A172 (cell line): ENCODE measurements at places on chromosomes 4 and X.

DNA sequence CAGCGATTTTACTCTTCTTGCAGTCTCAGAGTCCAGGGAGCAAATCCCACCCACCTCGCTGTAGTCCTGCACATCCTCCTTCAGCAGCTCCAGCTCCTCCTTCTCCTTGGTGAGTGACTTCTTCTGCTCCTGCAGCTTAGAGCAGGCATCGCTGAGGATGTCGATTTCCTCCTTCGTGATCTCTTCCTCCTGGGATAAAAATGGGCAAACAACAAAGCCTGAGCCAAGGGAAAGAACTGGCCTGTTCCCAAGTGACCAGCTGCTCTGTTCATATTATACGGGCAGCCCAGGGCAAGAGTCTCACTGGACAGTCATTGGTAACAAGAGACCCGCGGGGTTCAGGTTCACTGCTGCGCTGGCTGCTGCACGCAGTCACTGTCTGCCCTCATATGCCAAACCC lies 26.2 kb downstream of the FGFR3 start:
- DNase-seq, result no peak

- peak; percentile 72 for DNase-seq
Observed at GRCh38 chrX:112636951-112637581, 42.7 kb downstream of the LHFPL1 start.

DNA sequence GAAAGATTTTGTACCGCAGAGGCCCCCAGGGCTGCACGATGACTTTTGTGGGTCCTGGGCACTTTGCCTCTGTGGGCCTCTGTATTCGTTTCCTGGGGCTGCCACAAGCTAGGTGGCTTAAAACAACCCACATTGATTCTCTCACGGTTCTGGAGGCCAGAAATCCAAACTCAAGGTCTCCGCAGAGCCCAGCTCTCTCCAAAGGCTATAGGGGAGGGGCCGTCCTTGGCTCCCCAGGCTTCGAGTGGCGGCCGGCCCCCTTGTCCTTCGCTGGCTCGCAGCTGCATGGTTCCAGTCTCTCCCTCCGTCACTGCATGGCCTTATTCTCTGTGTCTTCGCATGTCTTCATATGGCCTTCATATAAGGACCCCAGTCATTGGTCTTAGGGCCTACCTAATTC lies 241.2 kb downstream of the EVC2 start:
- no peak for DNase-seq

DNA sequence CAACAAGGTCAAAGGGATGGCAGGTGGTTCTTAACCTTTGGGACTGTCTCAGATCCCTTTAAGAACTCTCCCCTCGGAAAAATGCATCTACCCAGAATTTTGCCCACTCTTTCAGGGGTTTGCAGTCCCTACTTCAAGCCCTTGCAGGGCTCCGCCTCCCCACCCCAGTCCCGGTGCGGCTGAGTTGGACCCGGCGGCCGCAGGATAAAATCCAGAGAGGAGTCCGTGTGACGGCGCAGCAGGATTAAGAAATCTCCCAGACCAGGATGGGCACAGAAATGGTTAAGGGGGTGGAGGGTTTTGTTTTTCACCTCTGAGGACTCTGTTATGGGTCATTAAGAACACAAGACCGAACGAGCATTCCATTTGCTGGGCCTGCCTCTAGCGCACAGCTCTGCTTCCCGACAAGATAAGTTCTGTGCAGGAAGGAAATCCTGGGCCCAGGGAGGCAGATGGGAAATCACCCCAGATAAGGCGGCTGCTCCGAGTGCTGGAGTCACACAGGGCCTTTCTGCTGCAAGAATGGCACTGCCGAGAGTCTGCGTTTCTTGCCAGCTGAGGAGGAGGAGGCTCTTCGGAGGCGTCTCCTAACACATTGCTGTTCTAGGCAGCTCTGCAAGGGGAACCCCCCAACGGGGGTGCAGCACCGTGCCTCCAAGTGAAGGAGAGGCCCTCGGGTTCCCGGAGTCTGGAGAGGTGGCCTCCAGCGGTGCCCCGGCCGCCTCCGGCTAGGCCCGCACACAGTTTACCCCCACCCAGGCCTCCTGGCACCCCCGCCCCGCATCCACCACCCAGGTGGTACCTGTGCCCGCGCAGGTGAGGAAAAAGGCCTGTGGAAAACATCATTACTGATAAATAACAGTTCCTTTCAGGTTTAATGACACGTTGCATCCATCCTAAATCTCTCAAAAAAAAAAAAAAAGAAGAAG lies 277.6 kb downstream of the BCOR start:
- DNase-seq, result no peak

DNA sequence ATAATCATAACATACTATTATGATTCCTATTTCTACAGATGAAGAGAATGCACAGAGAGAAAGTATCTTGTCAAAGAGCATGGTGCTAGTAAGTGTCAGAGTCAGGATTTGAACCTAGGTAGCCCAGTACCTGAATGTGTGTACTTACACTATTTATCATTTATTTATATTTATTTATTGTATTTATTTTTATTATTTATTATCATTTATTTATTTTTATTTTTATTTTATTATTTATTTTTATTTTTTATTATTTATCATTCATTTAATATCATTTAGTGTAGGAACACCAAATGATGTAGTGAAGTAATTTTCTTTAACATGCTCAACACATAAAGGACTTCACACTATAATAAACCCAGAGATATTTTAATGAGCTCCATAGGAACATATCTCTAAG lies 209.4 kb upstream of the ZFP42 start:
- no peak for DNase-seq

- no peak for DNase-seq
Observed at GRCh38 chrX:137916090-137916746, 350.3 kb downstream of the ZIC3 start.

- DNase-seq, result no peak
Observed at GRCh38 chrX:122788216-122788615, 395.9 kb upstream of the GRIA3 start.

DNA sequence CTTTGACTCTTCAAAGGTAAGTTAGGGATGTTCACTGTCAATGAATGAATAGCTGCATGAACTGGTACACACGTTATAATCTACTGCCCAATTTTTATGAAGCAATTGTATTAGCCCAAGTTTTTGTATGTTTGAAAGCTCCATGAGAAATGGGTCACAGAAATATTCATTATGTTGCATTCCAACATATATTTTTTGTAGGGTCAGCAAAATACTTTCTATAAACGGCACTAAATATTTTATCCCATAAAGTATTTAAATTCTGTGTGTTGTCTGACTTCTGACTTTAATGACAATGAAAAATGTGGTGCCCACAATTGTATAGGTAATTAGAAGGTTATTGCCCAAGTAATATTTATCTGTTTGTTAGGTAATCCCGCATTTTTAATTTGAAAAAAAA lies 466.0 kb downstream of the FAT4 start:
- no peak for DNase-seq

DNA sequence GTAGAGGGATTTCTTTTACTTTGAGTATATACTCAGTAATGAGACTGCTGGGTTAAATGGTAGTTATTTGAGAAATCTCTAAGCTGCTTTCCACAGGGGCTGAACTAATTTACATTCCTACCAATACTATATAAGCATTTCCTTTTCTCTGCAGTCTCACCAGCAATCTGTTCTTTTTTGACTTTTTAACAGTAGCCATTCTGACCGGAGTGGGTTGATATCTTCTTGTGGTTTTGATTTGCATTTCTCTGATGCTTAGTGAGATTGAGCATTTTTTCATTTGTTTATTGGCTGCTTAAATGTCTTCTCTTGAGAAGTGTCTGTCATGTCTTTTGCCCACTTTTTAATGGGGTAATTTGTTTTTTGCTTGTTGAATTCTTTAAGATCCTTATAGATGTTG lies 43.3 kb downstream of the SPCS3 start:
- DNase-seq, result no peak

GRCh38 chr4:39637586-39638353 lies 895 bp downstream of the SMIM14 start:
- DNase-seq, result peak; percentile 47

DNA sequence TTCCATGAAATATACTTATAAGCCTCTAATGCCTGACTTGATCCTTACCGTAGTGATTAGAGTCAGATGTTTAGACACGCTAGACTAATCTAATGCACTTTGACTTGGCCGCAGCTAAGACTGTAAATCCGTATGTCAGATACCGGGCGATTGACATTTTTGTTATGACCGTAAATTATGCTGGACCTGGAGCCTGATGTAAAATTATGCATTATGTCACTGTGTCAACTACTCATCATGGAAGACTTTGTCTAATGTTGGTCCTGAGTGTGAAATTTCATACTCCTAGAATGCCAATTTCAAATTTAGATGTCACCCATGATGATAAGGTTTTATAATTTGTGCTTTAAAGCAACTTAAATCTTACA lies 123.6 kb upstream of the LIMCH1 start:
- DNase-seq, result no peak

DNA sequence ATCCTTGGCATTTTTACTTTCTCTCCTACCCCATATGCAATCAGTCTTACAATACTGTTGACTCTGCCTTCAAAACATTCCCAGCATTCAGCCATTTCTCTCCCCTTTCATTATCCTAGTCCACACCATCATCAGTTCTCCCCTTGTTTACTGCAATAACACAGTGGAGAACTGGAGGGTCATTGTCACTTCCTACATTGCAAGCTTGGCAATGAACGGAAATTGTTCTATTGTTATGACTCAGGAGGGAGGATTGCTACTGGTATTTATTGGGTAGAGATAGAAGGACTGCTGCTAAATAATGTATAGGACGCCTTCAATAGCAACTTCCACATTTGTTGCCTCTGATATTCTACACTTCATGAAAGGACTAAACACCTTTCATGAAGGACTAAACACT lies 231.8 kb downstream of the BANK1 start:
- DNase-seq, result peak; percentile 1

DNA sequence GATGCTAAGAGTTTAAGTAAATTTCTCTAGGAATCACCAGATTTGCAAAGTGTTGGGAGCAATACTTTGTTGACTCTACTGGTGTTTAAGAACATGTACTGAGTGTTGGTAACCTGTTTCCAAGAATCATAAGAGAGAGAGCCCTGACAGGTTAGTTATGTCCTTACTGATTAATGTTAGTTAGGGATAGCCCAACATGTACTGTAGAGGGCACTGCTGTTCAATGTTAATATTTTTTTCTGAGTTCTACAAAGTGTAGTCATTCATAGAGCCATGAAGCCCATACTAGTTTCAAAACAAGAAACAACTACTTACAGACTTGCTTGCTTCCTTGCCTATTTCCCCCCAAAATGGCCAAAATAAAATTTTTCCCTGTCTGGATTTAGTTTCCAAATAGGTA lies 11.9 kb downstream of the TMPRSS11D start:
- peak; percentile 46 for DNase-seq

DNA sequence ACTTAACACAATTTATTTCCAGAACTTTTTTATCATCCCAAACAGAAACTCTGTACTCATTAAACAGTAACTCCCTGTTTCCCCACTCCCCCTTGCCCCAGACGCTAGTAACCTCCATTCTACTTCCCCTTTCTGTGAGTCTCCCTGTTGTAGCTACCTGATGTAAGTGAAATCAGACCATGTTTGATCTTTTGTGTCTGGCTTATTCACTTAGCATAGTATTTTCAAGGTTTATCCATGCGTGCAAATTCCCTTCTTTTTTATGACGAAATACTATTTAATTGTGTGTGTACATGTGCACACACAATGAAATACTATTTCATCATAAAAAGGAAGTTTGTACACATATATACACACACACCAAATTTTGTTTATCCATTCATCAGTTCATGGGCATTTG lies 5.2 kb downstream of the PKD2 start:
- no peak for DNase-seq

- no peak for DNase-seq
Observed at GRCh38 chr4:135966936-135967335, 1565.4 kb downstream of the PCDH18 start.

- peak; percentile 38 for DNase-seq
Observed at GRCh38 chr4:185796176-185796575, 15.8 kb downstream of the SORBS2 start.

GRCh38 chr4:73870768-73871167 lies 1.6 kb downstream of the CXCL1 start:
- no peak for DNase-seq

GRCh38 chrX:112645774-112646173 lies 34.0 kb downstream of the LHFPL1 start:
- DNase-seq, result no peak
